ENCODE measurements at places on chromosomes 13 and 19.

- DNase-seq: no peak
Measured at GRCh38 chr13:66353664-66354063, 876.5 kb downstream of the PCDH9 start.

DNA sequence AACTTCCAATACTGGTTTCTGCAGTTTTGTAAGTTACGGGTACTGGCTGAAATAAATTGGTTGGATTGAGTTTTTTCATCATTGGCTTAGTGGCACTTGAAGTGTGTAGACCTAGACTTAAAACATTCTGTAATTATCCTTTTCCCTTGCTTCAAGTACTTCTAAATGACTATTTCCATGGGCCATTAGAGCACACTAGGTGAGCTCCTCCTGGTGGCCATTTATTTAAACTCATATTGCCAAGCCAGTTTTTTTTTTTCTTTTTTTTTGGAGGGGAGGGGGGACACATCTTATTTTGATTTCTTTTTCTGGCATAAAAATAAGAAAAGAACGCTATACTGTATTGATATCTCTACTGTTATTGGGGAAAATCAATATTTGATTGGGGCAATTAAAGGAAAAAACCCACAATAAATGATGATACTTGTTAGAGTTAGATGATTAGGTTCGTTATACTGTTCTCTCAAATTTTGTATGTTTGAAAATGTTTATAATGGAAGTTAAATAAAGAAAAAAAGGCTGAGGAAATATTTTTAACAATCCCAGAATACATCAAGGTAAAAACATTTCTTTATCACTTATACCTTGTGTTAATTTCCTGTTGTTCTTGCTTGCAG lies 82.9 kb downstream of the PDS5B start:
- DNase-seq: peak; percentile 63

- DNase-seq: no peak
Measured at GRCh38 chr19:4177146-4177545, 5.2 kb downstream of the SIRT6 start.

GRCh38 chr13:79722885-79723445 lies 242.0 kb downstream of the NDFIP2 start:
- no peak for DNase-seq

GRCh38 chr13:48859272-48860105 lies 116.2 kb upstream of the FNDC3A start:
- DNase-seq: peak; percentile 8

DNA sequence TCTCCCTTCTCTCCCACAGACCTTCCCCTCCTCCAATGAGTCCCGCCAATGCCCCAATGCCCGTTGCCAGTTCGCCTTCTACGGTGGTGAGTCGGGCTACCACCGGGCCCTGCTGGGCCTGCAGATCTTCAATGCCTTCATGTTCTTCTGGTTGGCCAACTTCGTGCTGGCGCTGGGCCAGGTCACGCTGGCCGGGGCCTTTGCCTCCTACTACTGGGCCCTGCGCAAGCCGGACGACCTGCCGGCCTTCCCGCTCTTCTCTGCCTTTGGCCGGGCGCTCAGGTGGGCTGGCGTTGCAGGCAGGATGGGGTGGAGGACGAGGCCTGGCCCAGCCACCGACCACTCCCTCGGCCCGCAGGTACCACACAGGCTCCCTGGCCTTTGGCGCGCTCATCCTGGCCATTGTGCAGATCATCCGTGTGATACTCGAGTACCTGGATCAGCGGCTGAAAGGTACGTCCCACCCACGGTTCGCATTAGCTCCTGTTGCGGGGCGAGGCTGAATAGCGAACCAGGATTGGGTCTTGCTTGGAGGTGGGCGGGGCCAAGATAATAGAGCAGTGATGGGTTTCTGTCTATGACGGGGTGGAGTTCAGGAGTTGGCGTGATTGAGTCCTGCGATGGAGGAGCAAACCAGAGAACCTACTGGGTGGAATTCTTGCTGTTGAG lies 11.1 kb downstream of the SLC44A2 start:
- no peak for DNase-seq

GRCh38 chr13:35747594-35747993 lies 271.1 kb upstream of the MAB21L1 start:
- no peak for DNase-seq
